ENCODE measurements at places on chromosomes 12 and 14. TPM values are rescaled to one million over a fixed set of nuclear protein-coding genes. Genes with fewer than 3 reads are reported as not detected.

The TAS2R31 gene
- total RNA-seq: 0.51 TPM

The FAM222A gene
- total RNA-seq: 1.3 TPM

The C12orf56 gene
- total RNA-seq: 1.3 TPM

The SLC6A12 gene
- total RNA-seq: not detected

The ZNF641 gene
- 4.9 TPM for total RNA-seq

The SLC4A8 gene
- total RNA-seq: 1.3 TPM

The FRS2 gene
- 19.6 TPM for total RNA-seq

All from mesangial cell (primary cell).